Stimulated activated CD4-positive, alpha-beta T cell treated with anti-CD3 and anti-CD28 coated beads, TNF-alpha, amount 100 ng/mL, for 24 hours (primary cell): ENCODE measurements at places on chromosomes 6 and 20.

GRCh38 chr6:5894357-5894756 is 112.4 kb downstream of the NRN1 start:
- no peak for DNase-seq

GRCh38 chr6:72035966-72036365 is 149.6 kb downstream of the RIMS1 start:
- no peak for DNase-seq

GRCh38 chr6:3878048-3878666 is 29.0 kb downstream of the FAM50B start:
- DNase-seq = no peak

GRCh38 chr6:94144807-94145206 is 725.4 kb upstream of the EPHA7 start:
- no peak for DNase-seq

DNA sequence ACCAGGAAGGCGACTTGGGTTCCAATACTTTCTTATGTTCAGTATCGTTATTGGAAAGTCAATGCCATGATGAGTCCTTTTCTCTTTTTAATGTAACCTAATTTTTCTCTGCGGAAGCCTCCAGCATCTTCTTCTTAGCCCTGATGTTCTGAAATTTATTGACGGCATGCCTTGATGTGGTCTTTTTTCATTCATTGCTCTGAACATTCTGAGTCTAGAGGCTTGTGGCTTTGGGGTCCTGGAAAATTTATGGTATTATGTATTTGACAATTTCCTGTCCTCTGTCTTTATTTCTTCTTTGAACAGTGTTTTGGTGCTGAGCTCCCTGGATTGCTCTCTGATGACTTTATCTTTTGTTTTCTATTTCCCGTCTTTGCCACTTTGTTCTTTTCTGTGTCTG is 28.7 kb upstream of the MAS1 start:
- no peak for DNase-seq
